D341Med (cell line): ENCODE measurements at places on chromosomes 1 and 21.

DNA sequence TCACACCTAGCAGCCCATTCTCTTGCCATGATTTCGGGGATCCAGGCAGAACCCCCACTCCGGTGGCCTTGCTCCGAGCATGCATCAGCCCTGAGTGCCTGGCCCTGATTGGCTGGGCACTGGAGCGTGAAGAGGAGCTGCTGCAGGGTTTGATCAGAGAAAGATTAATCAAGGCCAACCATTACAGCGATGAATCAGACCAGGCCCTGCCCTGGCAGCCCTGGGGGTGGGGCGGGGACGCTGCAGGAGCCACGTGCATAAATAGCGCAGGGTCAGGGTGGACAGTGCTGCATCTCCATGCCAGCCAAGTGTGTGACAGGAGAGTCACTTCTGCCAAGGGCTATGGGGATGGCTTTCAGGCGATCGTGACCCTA, 3.4 kb upstream of the FAM131C start:
- no peak for DNase-seq

DNA sequence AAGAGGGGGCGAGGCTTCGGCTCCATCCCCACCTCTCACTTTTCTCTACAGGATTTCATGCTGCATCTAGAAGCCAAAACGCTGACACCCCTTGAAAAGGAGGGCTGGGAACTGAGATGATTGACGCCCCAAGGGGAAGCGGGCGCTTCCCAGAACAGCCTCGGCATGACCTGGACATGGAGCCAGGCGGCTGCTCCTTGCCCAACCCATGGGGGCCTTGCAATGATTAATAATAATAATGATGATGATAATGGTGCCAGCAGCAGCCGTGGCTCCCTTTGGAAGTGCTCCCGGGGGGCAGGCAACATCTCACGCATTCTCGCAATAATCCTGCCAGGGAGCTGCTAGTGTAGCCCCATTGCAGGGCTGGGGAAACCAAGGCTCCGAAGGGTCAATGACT, 78.2 kb downstream of the RAP1GAP start:
- DNase-seq, result no peak

GRCh38 chr1:179809506-179810366, 66.6 kb downstream of the FAM163A start:
- peak; percentile 83 for DNase-seq

DNA sequence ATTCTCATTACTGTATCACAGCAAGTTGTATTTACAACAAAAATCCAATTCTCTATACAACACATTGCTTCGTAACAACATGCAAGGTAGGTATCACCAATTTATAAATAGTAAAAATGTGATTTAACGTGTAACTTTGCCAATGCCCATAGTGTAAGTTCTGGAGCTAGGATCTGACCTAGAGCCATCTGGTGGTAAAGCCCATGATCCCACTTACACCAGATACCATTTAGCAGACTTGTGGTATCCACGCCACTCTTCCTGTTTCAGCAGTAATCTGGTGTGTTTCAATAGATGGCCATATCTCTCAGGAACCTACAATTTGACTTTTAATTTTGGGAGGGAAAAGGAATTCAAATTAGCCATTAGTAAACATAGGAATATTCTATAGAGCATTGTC, 10.2 kb downstream of the SETSIP start:
- no peak for DNase-seq

GRCh38 chr1:116514708-116515525, 55.9 kb downstream of the CD58 start:
- DNase-seq, result no peak

DNA sequence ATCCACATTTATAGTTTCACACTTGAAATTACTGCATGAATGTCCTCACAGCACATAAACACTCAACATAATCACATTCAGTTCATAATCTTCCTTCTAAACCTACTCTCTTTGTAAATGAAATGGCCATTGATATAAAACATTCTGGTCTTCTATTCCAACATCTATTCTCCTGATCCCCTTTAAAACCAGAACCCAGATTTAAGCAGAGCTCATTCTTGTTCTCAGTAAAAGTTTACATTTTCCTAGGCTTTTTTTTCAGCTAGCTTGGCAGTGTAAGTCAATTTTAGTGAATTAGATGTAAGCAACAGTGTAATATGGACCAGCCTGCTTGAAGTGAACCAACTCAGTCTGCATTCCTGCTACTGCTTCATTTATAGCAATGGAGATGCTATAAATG, 460.7 kb upstream of the RGS18 start:
- DNase-seq, result no peak

DNA sequence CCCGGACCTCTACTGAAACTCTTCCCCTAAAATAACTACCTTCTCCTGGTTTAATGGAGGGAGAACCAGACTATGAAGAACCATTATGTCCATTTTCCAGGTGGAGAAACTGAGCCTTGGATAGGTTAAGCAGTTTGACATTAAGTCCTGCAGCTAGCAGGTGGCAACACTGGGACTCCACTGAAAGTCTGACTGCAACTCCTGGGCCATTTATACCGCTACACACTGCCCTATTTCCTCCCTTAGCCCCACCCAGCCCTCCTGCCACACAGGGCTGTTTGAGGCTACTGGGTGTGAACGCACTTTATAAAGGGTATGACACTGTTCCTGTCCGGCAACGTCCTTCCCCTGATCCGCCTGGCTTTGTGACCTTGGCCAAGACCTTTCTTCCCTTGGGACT, 511 bp upstream of the INPP5B start:
- DNase-seq, result no peak

GRCh38 chr1:180949616-180950000, 36.9 kb downstream of the KIAA1614 start:
- no peak for DNase-seq

- DNase-seq, result no peak
Observed at GRCh38 chr1:18058206-18058921, 49.2 kb upstream of the IGSF21 start.
